Neural progenitor cell (in vitro differentiated cells): ENCODE measurements at places on chromosomes 6 and 20. TPM values are rescaled to one million over a fixed set of nuclear protein-coding genes. Genes with fewer than 3 reads are reported as not detected.

The RBPJL gene
- total RNA-seq: not detected in 2 replicates

The KIAA1755 gene
- 0.22 TPM in 2 replicates for total RNA-seq

The AGPAT4 gene
- total RNA-seq: 30.5 and 34.5 TPM in 2 replicates

The ZNF311 gene
- total RNA-seq: 1.9 and 2.0 TPM in 2 replicates

The SMLR1 gene
- not detected in 2 replicates for total RNA-seq

The OR2H2 gene
- not detected in 2 replicates for total RNA-seq

GRCh38 chr6:98014442-98015201 is 731.6 kb upstream of the MMS22L start:
- no peak for DNase-seq

DNA sequence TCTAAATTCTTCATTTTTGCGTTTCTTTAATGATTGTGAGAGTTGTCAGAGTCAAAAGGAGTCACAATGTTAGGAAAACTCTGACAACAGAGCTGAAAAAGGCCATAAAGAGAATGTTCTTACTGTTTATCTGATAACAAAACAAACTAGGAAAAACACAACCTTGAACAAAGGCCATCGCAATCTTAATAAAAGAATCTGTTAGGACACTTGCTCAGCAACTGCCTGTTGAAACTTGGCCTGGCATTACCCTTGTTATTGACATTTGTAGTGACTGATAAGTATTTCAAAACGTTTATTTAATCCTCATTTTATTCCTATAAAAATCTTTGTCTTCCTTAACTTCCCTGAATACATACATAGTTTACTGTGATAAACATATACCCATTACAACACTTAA is 15.7 kb downstream of the GSTA1 start:
- DNase-seq: no peak

GRCh38 chr6:162190981-162191380 is 536.6 kb downstream of the PRKN start:
- no peak for DNase-seq

DNA sequence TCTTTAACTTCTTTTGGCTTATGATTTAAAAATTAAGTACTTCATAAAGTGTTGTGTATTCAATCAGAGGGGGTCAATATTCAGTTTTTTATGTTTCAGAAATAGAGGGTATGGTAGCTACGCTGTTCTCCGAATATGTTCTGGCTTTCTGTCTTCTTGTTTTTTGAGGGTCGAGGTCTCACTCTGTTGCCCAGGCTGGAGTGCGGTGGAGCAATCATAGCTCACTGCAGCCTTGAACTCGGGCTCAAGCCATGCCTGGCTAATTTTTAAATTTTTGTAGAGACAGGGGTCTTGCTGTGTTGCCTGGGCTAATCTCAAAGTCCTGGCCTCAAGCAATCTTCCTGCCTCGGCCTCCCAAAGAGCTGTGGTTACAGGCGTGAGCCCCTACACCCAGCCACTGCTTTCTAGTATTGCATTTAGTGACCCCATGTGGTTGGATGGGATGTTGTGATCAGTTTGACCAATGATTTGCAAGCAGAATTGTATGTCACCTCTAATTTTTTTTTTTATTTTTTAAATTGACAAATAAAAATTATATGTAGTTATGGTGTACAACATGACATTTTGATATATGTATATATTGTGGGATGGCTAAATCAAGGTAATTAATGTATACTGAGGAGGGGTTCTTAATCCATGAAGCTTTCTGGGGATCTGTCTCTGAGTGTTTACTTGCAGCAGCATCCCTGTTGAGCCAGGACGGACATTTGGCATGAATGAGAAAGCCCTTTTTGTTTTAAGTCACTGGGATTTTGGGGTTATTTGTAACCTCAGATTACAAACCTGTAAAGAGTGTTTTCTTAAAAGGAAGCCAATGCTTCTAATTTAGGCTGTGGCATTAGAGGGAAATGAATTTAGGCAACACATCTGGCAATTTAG is 38.5 kb upstream of the DEK start:
- peak; percentile 38 for DNase-seq

GRCh38 chr20:24720957-24721356 is 228.1 kb upstream of the CST7 start:
- no peak for DNase-seq

- no peak for DNase-seq
Observed at GRCh38 chr6:132736239-132736638, 21.5 kb downstream of the VNN2 start.

GRCh38 chr20:32213870-32214269 is 6.2 kb downstream of the POFUT1 start:
- no peak for DNase-seq

DNA sequence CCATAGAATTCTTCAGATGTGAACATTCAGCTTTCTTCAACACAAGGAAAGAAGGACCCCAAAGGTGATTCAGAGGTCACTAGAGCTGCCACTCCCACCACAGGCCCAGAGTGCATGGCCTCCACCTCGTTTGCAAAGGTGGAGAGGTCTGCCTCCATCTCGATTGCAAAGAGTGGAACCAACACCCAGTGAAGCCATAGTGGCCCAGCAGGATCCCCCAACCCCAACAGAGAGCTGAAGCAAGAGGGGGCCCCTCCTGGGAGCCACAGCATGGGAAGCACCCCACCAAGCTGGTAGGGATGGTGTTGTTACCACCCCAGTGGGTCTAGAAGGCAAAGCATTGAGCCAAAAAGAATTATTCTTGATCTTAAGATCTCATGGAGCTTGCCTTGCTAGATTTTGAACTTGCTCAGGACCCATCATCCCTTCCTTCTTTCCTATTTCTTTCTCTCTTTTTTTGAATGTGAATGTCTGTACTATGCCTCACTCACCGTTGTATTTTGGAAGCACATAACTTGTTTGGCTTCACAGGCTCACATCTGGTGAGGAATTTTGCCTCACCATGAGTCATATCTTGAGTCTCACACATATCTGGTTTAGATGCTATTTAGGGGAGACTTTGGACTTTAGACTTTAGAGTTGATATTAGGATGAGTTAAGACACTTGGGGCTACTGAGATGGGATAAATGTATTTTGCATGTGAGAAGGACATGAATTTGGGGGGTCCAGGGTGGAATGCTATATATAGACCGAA is 119.2 kb downstream of the ANKRD60 start:
- no peak for DNase-seq

- no peak for DNase-seq
Observed at GRCh38 chr6:44917430-44917829, 410.7 kb upstream of the RUNX2 start.

GRCh38 chr6:41427642-41428335 is 92.4 kb downstream of the NCR2 start:
- peak; percentile 67 for DNase-seq

- DNase-seq: no peak
Observed at GRCh38 chr6:155372256-155372655, 58.0 kb upstream of the TFB1M start.

DNA sequence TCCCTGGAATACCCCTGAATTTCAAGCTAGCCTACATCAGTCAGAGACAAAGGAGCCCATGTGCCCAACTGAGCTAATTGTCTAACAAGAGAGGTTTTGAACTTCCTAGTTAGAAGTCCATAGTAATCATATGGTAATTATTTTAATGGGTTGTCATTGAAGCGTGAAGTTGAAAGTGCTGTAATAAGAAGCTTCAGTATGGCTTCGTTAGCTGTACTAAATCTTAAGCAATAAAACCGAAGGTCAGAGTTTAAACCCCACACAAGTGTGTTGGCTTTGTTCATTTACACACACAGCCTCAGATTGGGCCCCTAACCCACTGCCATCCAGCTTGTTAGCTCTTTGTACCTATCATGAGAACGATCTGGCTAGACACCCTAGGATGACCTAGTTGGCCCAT is 195.6 kb upstream of the RIN2 start:
- DNase-seq: no peak

DNA sequence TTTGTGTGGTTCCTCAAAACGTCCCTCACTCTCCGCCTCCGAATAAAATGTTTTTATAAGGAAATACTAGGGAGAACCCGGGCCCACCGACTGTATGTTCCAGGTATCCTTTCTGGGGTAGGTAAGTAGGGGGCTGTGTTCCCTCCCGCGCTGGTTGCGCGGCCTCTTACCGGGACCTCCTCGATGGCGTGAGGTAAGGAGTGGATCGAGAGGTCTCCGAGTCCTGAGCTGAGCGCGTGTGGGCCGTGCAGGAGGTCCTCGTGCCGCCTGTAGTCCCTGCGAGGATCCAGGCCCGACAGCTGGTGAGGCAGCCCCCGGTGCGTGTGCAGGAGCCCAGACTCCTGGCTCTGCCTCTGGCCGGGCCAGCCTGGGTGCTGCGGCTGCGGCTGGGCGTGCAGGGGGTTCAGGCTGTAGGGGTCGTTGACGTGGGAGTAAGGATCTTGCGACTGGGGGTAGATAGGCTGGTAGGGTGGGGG is 5.1 kb downstream of the TFAP2A start:
- peak; percentile 39 for DNase-seq

DNA sequence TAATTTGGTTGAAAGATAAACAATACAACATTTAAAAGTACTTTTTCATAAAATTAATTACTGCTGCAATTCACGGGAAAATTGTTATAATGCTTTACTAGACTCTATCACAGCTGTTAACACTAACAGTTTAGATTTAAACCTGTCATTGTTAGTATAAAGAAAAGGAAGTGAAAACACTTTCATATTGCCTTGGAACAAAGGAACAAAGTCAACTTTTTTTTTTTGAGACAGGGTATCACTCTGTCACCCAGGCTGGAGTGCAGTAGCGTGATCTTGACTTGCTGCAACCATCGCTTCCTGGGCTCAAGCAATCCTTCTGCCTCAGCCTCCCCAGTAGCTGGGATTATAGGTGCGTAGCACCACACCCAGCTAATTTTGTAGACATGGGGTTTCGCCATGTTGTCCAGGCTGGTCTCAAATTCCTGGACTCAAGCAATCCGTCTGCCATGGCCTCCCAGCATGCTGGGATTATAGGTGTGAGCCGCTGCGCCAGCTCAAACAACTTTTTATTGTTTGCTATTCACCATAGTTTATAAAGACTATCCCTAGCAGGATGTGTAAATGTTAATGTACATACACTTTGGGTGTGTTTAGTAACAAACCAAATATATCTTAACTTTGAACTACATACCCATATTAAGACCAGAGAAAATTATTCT is 22.1 kb downstream of the SLC35A1 start:
- DNase-seq: no peak

DNA sequence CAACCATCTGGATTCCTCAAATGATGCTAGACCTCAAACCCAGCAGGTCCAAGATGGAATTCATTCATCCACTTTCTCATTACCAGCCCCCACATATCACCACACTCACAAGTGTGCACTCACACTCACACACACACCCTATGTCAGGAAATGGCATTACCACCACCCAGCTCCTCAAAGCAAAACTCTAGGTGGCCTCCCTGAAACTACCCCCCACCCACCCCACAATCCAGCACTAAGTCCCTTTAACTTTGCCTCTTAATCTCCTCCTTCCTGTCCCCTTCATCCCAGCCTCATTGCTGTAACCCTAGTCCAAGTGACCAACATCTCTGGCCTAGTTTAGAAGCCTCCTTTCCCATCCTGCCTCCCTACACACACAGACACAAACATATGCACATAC is 109.4 kb downstream of the TNFAIP3 start:
- DNase-seq: no peak

DNA sequence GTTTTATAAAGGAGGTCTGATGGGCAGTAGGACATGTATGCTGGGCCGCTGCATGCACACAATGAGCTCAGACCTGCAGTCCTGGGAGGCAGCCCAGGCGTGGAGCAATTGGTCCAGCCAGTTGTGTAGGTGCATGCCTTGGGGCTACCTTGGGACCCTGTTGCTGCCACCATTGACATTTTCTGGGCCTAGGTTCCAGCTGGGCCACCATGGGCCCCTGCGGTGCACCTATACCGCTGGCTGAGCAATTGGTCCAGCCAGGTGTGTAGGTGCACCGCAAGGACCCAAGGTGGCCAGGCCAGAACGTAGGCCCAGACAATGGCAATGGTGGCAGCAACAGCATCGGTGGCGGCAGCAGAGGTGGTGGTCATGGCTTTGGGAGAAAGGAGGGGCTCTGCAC is 143.9 kb downstream of the PXDC1 start:
- no peak for DNase-seq

DNA sequence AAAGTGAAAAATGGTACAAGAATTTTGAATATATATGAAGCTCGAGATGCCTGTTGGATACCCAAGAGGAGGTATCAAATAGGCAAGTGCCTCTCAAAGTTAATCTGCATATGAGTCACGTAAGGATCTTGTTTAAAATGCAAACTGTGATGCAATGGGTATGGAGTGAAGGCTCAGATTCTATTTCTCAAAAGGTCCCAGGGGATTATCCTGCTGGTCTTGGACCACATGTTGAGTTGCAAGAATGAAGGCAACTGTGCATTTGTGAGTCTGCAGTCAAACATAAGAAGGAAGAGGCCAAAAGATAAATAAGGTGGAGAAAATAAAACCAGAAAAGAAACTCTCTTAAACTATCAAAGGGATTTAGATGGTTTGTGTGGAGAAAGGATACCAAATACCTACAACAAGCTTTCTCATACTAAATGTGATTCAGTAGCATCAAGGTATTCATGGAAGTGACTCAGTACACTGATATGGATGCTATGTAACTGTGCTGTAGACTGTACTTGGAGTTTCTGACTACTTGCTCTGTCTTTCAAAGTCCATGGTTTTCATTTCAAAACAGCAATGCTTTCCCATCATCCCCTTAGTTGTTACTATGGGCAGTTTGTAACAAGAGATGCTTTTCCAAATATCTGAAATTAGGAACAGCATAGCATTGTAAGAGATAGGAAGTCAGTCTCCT is 106.3 kb downstream of the GFRAL start:
- peak; percentile 50 for DNase-seq

GRCh38 chr6:168920289-168920688 is 333.4 kb downstream of the THBS2 start:
- no peak for DNase-seq

- DNase-seq: peak; percentile 22
Observed at GRCh38 chr6:41073968-41074691, 1.4 kb downstream of the NFYA start.

GRCh38 chr20:62876902-62877816 is 15.5 kb upstream of the TCFL5 start:
- no peak for DNase-seq

GRCh38 chr6:15739353-15739752 is 76.5 kb upstream of the DTNBP1 start:
- peak; percentile 53 for DNase-seq
